Neuronal stem cell (in vitro differentiated cells): ENCODE measurements at places on chromosomes 3 and 15.
A peak's percentile ranks its signal among the peaks of the same experiment; 100 is the strongest.

DNA sequence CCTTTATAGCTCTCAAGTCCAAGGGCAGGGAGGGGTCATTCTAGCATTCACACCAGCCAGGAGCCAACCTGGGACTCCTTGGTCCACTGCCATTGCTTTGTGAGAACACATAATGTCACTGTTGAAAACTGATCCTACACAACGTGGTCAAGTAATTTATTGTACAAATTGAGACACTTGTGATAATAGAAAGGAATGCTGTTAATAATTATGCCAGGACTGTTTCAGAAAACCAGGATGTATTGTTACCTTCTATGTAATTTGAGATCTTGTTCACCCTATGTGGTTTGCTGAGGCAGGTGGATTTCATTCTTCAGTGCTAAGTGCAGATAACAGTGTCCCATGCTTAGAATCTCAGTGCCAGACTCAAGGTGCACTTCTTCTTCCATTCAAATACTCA is 33.3 kb downstream of the TMCO5A start:
- DNase-seq: no peak

DNA sequence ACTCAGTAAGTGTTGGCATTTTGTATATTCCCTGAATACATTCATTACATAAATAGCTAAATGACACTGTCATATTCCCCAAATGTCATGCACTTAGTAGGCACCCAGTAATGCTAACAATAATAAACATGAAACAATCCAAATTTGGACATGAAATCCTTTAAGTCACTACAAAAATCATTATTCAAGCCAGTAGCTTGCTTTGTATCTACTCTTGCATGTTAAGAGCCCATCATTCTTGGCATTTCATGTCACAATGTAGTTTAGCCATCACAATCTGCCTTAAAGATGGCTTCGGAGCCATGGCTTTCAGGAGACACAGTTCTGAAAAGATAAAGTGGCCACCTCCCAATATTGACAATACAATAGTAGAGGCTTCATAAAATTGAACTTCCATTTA is 32.9 kb upstream of the TM4SF4 start:
- no peak for DNase-seq

- DNase-seq: no peak
These were observed 201.9 kb upstream of the MCTP2 start for GRCh38 chr15:94029495-94029894.

DNA sequence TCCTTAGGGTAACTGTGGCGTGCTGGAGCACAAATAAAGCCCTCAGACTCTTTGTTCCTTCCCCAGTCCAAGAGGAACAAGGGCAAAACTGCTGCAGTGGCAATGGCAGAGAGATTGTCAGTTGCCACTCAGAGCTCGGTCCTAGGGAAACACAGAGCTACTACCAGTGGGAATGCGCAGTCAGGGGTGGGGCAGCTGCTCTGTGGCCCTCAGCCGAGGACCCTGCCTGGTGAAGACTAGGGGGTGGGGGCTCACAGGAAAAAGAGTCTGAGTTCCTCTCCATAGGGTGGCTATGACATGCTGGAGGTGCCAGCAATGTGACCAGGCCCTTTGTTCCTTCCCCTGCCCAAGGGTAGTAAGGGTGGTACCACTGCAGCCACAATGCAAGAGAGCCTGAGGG is 43.8 kb downstream of the TMCO5A start:
- no peak for DNase-seq

- no peak for DNase-seq
These were observed 19.6 kb upstream of the SRP14 start for GRCh38 chr15:40058476-40059140.

DNA sequence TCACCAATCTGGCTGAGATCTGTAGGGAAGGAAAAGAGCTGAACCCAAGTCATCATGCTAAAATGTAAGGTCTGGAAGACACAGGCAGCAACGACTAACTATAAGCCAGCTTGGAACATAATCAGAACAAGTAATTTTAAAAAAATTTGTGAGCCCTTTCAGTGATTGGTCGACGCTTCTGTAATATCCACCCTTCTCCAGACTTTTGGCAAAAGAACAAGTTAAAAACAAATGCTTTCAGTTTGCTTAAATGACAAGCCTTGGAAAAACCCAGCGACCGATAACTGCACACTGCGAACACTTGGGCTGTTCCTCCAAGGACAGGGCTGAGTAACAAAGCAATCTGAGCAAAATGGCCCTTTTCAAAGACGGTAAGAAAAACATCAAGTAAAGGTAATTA is 49.6 kb downstream of the PCSK6 start:
- DNase-seq: no peak

DNA sequence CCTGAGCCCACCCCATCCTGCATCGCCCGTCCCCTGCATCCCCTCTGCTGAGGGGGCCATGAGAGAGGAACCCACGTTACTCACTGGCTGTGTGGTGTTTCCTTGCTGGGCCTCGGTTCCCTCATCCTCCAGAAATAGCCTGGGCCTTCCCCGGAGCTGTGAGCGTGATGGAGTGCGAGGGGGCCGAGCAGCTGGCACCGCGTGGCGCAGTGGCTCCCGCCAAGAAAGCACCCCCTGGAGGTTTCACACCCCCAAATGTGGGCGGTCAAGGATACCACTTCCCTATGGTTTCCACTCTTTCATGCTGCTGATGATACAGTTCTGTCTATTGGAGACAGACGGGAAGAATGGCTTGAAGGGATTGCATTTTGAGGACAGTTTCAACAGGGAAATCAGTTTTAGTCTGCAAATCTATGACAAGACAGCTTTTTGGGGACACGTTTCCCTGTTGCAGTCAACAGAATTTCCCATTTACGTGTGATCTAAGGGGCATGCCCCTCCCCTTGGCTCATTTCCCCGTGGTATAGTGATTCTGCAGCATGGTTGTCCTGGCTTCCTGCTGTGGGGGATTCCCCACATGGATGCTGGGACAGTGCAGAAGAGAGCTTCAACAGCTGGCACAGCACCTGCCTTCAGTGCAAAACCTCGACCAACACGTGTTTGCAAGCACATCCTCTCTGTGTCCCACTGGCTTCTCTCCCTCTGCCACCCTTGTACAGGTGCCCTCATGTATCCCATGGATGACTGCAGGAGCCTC is 377.5 kb downstream of the LRTM1 start:
- no peak for DNase-seq

DNA sequence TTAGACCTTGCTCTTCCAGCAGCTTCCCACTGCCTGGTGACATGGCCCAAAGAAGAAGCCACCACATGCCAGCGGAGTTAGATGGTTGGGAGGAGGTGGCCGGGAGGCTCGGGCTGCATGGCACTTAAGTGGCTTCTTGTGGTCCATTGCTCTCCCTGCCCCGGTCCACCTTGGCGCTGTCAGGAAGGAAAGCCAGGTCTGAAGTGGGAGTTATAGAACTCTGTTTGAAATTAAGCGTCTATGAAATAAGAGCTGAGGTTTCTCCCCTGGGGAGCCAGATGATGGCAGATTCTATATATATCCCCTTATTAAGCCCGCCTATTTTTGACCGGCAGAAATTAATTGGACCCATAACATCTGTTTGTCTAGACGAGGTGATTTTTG is 61.2 kb downstream of the ITGA11 start:
- DNase-seq: no peak

GRCh38 chr15:59060348-59060747 is 44.6 kb upstream of the CCNB2 start:
- no peak for DNase-seq

- DNase-seq: no peak
These were observed 20.9 kb upstream of the LDHAL6B start for GRCh38 chr15:59185725-59186124.

DNA sequence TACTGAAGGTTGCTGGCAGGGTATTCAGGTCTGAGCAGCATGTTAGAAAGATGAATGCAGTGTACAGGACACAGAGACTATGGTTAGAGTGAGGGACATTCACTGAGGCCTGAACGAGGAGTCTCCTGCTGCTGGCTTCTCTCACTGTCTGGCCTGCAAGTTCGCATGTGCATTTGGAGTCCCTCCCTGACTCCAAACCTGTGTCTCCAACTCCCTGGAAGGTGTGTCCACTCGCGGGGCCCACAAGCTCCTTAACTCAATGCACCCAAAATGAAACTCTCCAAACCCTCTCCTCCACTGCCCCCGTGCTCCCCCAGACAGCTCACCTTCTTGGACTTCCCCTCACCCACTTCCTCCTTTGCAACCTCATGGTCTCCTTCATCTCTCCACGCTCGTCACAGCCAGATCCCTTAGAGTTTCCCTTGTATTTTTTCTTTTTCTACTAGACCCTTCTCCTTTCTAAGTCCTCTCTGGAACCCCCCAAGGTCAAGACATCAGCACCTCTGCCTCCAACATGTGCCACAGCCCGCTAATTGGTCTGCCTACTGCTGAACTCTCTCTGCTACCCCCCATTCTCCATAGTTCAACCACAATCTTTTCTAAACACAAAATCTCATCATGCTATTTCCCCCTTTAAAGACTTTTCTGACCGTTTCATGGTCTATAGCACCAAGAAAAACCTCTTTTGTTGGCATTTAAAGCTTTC is 58.3 kb downstream of the HES1 start:
- no peak for DNase-seq

DNA sequence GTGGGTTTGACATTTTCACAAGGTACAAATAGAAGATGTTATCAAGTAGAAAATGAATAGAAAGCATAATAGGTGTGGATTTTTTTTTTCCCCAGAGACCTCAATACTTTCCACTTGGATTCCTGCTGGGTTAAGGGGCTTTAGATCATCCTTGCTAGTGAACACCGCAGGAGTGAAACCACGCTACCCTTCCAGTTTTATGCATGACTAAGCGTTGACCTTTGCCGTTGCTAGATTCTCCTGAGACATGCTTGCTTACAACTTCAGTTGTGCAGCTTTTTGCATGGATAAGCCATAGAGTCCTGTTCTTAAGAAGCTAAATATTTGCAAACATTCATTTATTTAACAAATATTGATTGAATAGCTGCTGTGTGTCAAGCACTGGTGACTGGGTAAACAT is 299.7 kb upstream of the LMCD1 start:
- DNase-seq: peak; percentile 4

DNA sequence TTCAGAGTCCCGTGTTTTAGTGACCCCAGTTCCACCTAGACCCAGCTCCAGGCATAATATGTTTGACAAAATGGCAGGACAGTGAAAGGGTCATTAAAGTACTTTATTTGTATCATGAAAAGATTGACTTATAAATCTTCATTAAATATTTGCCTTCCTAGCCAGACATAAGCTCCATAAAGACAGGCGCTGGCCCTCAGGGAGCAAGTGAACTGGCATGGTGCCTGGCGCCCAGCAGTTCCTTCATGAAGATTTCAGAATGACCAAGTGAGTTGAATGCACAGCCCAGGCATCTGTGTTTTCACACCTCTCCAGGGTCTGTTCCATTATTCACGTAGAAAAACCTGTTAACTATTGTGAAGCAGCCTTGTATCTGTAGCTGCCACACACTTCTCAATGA is 166.2 kb downstream of the GAP43 start:
- DNase-seq: no peak

DNA sequence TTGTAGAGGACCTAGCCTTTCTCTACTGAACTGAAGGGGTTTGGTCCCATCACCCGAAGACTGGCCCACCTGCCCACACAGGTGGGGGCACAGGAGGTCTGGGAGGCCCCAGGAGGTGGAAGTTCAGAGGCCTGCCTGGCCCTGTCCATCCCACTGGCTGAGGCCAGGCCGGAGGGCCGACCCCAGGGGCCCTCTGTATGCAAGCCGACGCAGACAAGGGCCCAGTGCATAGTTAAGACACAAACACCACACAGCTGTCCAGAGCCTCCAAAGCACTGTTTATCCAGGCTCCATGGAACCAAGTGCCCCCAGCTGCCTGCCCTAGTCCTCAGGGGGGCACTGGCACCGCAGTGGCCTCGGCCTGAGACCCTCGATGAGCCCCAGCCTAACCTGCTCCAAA is 26.7 kb downstream of the SNX33 start:
- no peak for DNase-seq

DNA sequence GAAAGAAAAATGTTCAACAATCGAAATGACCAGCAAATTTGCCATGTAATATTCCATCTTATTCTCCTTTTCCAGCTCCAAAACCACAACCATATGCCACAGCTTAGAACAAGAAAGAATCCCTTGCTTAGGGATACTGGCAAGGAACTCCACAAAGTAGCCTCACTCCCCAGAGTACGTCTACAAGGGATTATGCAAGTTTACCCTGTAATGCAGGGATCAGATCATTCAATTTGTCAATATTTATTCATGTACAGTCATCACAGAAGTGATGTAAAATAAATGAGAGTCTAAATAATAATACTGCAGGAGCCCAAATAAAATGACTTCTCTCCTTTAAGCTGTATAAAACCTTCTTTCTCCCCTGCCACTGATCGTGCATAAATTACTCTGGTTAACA is 23.5 kb upstream of the MYO1E start:
- DNase-seq: no peak

DNA sequence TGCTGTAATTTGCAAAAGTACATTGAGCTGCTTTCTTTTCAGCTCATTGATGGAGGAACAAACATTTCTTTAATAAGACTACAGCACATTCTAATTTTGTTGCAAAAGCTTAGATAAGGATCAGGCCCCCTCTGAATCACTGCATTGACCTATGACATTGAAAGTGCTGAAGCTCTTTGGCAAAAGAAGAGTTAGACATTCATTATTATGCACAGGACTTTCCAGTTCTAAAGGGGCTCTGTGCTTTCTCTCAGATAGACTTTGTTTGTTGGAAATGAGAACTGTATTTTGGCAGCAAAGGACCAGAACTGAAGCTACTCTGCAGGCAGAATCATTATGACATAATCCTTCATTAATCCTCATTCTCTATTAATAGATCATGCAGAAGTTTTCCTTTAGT is 252.9 kb upstream of the SOX2 start:
- DNase-seq: no peak

GRCh38 chr15:78004222-78004727 is 73.2 kb downstream of the TBC1D2B start:
- DNase-seq: no peak

- no peak for DNase-seq
These were observed 5.8 kb downstream of the TTC21A start for GRCh38 chr3:39113291-39113690.

- DNase-seq: no peak
These were observed 20.2 kb downstream of the CNOT10 start for GRCh38 chr3:32705232-32705631.

DNA sequence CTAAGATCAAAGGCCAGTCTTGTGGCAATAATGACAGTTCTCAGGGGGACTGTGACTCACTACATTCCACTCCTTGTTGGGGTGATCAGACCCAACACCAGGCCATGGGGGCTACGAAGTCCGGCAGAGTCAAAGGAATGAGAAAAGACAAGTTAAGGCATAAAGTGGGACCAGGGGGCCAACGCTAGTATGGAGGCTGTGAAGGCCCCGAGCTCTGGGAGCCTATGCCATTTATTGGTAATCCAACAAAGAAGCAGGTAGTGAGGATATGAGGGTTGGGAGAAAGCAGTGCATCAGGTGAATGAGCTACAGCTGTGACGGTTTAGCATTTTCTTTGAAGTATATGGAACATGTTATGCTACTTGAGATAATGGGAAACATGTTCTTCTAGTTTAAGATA is 104.4 kb upstream of the C2CD4B start:
- no peak for DNase-seq

DNA sequence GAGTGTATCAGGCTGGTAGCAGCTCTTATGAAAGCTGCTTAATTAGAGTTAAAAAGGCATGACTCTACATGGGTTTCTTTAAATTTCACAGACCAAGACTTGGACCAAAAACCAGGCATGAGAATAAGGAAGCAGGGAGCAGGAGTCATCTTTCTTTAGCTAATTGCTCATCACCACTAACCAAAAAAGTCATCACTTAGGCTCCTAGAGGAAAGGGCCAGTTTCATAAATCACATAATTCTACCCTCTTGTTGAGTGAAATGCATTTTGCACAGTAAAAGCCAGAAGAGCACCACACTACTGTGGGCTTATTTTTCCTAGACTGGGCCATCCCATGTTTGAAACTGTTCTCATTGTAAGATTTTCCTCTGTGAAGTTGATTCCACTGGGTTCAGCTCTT is 175.6 kb downstream of the GREM1 start:
- DNase-seq: no peak
